ENCODE measurements at places on chromosomes 5 and 9.

GRCh38 chr9:117521293-117521692 is 106.4 kb upstream of the ASTN2 start:
- DNase-seq: no peak

DNA sequence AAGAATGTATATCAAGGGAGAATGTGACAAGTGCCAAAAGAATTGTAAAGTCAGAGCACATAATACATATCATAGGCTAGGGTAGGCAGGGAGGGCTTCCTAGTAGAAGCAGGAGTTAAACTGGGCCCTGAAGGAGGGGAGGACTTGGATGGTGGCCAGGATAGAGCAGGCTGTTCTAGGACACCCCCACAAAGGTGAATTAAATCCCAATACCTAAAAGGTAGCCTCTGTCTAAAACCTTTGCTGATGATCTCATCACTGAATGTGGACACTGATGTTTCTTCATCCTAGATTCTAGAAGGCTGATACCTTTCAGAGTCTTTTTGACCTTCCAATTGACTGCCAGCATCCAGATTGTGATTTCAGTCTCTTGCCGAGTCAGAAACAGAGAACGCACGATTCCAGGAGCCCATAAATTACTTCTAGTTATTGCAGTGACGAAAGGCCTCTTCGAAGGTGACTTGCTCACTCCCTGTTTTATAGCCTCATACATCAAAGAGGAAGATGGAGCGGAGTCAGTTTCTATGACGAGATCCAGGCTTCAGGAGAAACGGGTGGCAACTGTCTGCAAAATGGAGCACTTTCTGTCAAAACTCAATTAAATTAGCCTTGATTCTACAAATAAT is 43.2 kb downstream of the KIF4B start:
- DNase-seq: no peak

GRCh38 chr5:16144416-16144815 is 35.2 kb downstream of the MARCHF11 start:
- DNase-seq: no peak

- DNase-seq: no peak
Measured at GRCh38 chr5:39177631-39177964, 41.8 kb downstream of the FYB1 start.

- no peak for DNase-seq
Measured at GRCh38 chr5:88743231-88743834, 139.7 kb downstream of the MEF2C start.

- DNase-seq: no peak
Measured at GRCh38 chr9:129178568-129179382, 714 bp upstream of the IER5L start.
